ENCODE measurements at places on chromosomes 3 and 15. TPM values are rescaled to one million over a fixed set of nuclear protein-coding genes. Genes with fewer than 3 reads are reported as not detected.

Gene RAD54L2
- 17.6 TPM for total RNA-seq

Gene GP5
- not detected for total RNA-seq

Gene MESP1
- total RNA-seq, result not detected

DNA sequence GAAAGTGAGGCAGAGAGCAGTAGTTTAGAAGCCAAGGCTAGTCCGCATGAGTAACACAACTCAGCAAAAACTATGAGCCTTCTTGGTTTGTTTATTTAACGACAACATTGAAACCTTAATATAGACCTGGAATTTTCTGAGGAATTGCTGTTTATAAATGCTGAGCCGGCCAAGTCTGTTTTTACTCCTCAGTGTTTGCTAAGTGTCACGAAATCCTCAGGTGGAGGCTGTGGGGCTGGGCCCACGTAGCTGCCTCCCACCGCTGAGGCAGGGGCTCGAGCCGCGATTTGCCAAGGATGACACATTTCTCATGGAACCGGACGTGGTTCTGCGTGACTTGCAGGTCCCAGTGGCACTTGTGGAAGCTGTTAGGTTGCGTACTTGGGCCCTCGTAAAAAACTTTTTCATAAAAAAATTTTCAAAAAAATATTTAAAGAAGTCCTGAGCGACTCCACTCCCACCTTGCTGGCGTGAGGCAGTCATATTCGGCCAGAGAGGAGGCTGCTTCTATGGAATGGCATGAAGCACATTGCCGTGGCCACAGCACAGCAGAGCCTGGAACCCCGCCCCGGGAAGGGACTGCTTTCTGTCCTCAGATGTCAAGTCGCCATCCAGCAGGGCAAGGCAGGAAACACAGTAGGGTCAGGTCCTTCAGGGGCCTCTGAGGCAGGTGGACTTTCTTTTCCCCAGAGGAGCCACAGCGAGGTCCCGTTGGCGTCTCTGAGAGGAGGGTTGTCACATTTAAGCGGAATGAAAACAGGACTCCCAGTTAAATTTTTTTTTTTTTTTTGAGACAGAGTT, 64.8 kb upstream of the PCSK6 start:
- no peak for DNase-seq

DNA sequence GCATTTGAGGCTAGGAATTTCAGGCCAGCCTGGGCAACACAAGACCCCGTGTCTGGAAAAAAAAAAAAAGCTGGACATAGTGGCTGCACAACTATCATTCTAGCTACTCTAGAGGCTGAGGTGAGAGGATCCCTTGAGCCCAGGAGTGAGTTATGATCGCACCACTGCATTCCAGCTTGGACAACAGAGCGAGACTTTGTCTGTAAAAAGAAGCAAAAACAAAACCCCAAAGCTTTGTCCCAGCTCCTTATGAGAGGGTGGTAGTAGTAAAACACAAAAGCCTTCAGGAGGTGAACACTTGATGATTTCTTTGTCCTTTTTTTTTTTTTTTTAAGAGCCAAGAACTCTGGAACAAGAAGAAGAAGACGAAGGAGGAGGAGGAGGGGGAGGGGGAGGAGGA, 1.1 kb upstream of the CD200 start:
- DNase-seq, result no peak

GRCh38 chr3:21722301-21722700, 28.7 kb downstream of the ZNF385D start:
- no peak for DNase-seq

Gene SNTN
- total RNA-seq, result not detected

GRCh38 chr15:84079885-84080777, 155.4 kb upstream of the GOLGA6L4 start:
- DNase-seq, result peak; percentile 46

Gene RHOV
- not detected for total RNA-seq

GRCh38 chr3:108110934-108111333, 20.1 kb upstream of the CD47 start:
- DNase-seq, result no peak

Gene KNL1
- 25.8 TPM for total RNA-seq

DNA sequence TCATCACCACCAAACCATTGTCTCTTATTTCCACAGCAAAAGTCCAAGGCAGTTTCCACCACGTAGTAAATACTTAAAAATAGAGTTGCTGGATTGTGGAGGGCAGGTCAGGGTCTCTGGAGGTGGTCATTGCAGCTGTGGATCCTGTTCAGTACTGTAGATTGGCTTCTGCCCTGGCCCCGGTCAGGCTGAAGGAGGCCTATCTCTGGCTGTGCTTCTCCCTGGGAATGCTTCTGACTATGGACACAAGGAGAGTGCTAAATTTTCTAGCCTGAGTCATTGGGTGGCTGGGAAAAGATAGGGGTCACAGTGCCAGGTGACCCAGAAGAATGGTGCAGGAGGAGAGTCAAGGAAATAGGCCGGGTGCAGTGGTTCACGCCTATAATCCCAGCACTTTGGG, 26.3 kb upstream of the GMPPB start:
- no peak for DNase-seq

DNA sequence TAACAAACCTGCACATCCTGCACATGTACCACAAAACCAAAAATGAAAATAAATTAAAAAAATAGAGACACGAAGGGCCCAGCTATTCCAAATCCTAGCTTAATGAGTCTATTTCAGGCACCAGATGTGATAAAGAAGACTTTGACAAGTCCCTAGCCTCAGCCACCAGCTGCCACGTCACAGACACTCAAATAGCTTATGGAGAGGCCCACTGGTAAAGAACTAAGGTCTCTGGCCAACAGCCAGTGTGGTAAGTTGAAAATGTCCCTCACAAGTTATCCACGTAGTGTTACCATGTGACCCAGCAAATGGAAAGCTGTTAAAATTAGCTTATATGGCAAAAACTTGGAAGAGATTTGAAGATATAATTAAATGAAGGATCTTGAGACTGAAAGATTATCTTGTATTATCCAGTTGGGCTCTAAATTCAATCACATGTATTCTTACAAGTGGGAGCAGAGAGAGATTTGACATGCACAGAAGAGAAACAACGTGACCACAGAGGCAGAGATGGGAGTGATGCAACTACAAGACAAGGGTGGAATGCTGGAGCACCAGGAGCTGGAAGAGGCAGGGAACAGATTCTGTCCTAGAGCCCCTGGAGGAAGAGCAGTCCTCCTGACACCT, 10.9 kb downstream of the ACSBG1 start:
- no peak for DNase-seq

GRCh38 chr3:130686833-130687232, 59.8 kb downstream of the PIK3R4 start:
- no peak for DNase-seq

Gene SPESP1
- total RNA-seq, result not detected

Gene CLDN1
- not detected for total RNA-seq

GRCh38 chr3:152245498-152246170, 23.1 kb upstream of the MBNL1 start:
- DNase-seq, result no peak
